ENCODE measurements at places on chromosomes 1 and 21.

- DNase-seq: no peak
Measured at GRCh38 chr21:45611939-45612664, 31.4 kb upstream of the PCBP3 start.

- DNase-seq: no peak
Measured at GRCh38 chr1:67889466-67889865, 56.2 kb upstream of the GNG12 start.

- DNase-seq: peak; percentile 58
Measured at GRCh38 chr1:44652445-44653106, 21.7 kb downstream of the TMEM53 start.

DNA sequence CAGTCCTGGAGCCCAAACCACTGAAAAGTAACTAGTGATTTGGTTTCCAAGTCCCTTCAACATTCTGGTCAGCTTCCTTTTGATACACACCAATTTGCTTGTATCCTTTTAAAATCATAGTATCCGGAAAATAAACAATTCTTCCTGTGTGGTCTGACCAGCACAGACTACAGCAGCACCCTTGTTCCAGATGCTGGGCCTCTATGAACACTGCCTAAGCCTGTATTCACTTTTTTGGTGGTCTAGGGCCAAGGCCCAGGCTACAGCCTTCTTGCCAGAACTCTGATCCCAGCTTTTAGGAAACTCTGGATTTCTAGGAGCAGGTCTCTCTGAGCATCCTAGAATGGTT lies 801 bp upstream of the DDAH1 start:
- DNase-seq: no peak

GRCh38 chr1:18682375-18682774 lies 51.7 kb downstream of the PAX7 start:
- DNase-seq: no peak

DNA sequence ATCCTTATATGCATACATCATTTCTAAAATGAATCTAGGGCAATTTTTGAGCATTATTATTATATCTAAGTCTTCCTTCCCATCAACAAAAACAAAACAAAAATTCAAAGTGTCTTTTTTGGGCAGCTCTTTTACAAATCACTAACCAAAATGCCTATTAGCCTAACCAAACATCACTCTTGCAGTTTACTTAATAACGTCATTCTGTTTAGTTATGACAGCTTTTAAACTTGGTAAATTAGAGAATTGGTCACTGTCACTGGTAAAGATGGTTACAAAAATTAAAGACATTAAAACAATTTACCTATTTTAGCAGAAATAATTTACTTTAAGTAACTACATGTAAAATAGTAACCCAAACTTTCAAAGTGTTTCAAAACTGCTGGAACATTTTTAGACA lies 2.8 kb downstream of the ARHGAP29 start:
- no peak for DNase-seq

- DNase-seq: no peak
Measured at GRCh38 chr1:50346621-50347020, 76.6 kb downstream of the DMRTA2 start.

DNA sequence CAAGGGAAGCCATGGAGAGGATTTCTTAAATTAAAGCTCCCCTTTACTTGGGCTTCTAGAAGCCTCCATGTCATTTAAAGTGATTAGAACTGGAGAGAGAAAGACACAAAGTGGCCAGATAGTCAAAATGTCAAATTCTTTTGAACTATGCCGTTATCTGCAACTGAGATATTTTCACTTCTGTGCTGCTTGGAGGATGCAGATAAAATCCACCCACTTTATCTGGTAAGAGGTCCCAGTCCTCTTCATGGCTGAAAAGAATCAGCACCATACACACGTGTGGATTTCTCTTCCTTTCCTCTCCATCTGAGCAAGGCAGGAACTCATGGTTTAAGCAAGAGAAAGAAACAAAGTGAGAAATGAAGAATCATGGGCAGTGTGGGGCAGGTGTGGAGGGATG lies 276.9 kb upstream of the RUNX1 start:
- no peak for DNase-seq

- no peak for DNase-seq
Measured at GRCh38 chr1:118900643-118901440, 87.3 kb downstream of the TBX15 start.

DNA sequence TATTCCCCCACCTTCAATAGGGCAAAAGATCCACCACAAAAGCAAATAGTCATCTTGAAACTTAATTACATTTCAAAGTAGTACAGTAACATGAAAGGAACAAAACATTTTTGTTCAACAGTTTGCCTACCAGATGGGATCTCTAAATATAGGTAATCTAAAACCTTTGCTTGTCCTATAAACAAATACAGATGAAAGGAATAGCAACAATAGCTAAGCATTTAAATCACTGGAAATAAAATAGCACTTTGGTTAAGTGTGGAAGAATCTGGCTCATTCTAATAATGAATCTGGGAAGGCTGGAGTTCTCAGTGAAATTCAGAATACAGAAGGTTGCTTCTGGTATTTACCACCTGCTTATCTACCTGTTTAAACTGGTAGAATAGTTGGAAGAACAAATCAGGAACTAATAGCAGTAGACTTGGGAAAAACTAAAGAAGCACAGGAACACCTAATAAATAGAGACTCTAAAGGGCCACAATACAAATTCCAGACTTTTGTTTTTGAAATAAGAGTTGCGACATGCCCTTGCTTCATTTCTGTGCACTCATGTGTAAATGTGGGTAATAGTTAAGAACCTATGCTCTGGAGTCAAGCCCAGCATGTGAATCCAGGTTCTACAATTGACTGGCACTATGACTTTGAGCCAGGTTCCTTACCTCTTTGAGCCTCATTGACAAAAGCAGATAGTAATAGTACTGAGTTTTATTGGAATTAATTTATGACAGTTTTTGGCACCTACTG lies 2.3 kb upstream of the LYPLAL1 start:
- no peak for DNase-seq

DNA sequence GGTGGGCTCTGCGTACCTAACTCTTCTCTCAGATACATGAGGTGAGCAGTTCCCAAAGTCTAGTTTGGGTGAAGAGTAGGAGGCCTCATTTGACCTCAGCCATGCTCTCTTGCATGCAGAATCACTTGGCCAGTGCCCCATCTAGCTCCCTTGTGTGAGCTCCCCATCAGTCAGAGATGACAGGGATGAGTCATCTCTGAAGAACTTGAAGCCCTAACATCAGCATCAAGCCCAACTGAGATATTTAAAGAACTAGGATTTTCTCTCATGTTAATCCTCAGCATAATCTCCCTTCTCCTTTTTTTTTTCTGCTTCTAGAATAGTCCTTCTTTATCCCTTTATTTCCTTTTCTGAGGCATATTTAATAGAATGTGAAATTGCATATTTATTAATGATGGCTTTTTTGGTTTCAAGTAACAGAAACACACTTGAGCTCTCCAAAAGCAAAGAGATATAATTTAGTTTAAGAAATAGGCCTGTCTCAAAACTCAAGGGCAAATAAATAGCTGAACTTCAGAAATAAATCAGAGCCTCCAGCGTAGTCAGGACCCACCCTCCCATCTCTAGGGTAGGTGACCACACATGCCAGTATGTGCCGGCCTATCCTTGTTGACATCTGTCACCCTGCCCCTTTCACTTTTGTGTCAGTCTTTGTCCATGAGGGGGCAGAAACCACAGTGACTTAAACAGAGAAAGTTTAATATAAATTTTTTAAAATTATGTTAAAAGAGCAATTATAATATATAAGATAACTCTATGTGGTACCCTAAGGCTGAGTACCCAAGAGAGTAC lies 112.3 kb downstream of the TSEN15 start:
- no peak for DNase-seq

- no peak for DNase-seq
Measured at GRCh38 chr21:17495680-17496079, 17.2 kb upstream of the CXADR start.

- no peak for DNase-seq
Measured at GRCh38 chr1:112735752-112736151, 20.6 kb upstream of the PPM1J start.

DNA sequence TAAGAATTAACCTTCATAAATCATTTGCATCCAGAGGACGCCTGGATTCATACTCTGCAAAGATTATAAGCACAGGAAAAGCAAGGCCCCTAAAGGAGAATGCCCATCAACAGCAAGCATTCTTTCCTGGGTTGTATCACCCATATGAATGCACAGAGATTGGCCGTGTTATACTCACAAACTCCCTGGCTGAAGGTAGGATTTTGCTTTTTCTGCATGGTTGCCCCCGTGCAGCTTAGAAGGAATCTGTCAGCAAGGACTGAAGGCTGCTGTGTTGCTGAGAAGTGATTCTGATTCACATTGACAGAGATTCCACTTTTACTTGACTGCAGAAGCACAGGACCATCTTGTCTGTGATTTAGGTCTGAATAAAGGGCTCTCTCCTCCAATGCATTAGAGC lies 283.0 kb downstream of the LRRIQ3 start:
- DNase-seq: no peak

GRCh38 chr1:59146056-59146455 lies 150.8 kb upstream of the FGGY start:
- DNase-seq: no peak

DNA sequence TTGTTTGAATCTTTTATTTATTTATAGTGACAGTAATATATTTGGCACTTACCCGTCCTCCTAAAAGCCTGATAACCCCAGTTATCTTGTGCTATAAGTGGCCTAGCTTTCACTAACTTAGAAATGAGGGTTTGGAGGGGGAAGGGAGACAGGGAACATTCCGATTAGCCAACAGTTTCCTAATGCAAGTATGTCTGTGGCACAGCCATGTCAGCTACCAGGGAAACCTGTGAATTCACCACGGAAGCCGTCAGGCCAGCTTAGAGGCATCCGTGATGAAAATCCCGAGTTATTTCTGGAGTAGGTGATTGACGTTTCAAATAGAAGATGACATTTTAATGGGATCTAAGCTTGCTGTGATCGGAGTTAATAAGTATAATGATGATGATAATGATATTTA lies 39.4 kb upstream of the BCL10 start:
- no peak for DNase-seq

DNA sequence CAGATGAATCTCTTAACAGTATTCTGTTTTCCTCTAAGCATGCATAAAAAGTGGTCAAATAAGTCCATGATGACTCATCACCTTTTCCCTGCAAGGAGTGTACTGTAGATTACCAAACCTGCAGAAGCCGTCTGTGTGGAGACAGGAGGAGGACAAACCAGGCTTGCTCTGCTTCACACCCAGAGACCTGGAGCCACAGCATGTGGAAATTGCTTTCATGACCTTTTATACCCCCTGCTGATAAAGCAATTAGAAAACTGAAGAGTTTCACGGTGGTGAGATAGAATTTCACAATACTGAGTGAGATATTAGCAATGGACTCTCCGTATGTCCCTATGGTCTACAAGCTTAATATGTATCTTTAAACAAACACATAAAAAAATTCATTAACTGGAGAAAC lies 9.4 kb downstream of the CORT start:
- no peak for DNase-seq

DNA sequence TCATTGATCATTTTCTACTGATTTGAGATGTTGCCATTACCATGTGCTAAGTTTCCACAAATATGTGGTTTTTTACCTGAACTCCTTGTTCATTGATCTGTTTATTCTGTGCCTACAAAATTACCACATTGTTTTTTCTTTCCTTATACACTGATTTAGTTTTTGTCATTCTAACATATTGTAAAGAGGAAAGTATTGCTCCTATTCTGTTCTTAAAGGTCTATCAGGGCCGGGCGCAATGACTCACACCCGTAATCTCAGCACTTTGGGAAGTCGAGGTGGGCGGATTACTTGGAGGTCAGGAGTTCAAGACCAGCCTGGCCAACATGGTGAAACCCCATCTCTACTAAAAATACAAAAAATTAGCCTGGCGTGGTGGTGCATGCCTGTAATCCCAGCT lies 75.1 kb downstream of the CAMTA1 start:
- no peak for DNase-seq

- DNase-seq: no peak
Measured at GRCh38 chr1:179757933-179758332, 14.8 kb downstream of the FAM163A start.

DNA sequence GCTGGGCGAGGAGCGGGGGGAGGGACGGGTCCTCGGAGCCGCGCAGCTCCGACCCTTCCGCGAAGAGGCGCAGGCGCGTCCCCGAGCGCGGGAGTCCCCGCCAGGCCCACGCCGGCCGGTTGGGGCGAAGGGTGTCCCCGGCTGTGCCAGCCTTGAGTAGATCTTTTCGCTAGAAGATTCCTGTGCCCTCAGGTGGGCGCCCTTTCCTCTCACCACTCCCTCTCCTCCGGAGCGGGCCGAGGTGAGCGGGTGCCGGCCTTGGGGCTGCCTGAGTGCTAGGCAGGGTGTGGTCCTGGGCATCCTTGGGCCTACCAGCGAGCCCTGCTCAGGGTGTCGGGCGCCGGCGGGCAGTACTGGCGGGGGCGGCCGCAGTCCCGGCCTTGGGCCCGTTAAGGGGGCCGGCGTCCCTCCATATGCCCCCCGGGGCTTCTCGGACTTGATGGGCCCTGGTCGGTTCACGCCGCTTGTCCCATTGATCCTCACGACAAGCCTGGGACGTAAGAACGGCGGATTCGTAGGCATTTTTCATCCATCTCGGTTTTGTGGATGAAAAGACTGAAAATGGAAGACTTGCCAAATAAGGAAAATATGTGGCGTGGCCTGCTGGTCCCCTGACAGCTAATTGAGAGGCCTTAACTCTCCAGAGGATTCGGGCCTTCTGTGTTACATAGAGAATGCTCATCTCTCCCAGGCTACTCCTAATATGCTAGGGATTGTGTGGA lies 712 bp downstream of the DEGS1 start:
- peak; percentile 42 for DNase-seq

- no peak for DNase-seq
Measured at GRCh38 chr1:91883470-91883869, 2.5 kb downstream of the TGFBR3 start.

GRCh38 chr21:45148316-45148990 lies 74.1 kb downstream of the ADARB1 start:
- DNase-seq: no peak

GRCh38 chr21:16457498-16457897 lies 727.7 kb downstream of the USP25 start:
- DNase-seq: no peak

- peak; percentile 9 for DNase-seq
Measured at GRCh38 chr1:19210772-19211549, 895 bp upstream of the UBR4 start.

GRCh38 chr1:234933475-234933874 lies 195.2 kb downstream of the TOMM20 start:
- no peak for DNase-seq

- no peak for DNase-seq
Measured at GRCh38 chr21:16619281-16619680, 889.5 kb downstream of the USP25 start.

GRCh38 chr1:199335496-199335895 lies 692.0 kb upstream of the NR5A2 start:
- no peak for DNase-seq

DNA sequence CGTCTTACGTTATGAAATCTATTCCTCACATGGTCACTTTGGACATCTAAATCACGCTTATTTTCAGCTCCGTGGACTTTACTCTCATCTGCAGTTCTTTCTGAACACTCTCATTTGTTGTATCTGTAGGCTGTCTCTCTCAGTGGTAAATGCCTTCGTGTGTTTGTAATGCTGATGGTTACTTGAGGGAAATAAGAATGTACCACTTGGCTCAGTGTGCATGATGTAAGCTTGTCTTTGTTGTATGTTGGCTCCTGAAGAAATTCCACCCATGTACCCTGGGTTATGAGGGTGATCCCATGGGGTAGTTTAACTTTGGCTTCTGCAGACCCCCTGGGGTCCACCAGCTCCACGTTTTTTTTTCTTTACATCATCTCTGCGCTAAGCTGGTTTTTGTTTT lies 378.4 kb downstream of the SETD4 start:
- no peak for DNase-seq

- no peak for DNase-seq
Measured at GRCh38 chr1:240255922-240256321, 164.2 kb downstream of the FMN2 start.

All from T-cell (primary cell).